Aorta (tissue), 5 donors: ENCODE measurements at places on chromosomes 3 and 15. TPM values are rescaled to one million over a fixed set of nuclear protein-coding genes. Genes with fewer than 3 reads are reported as not detected.
A peak's percentile ranks its signal among the peaks of the same experiment; 100 is the strongest.

The UROC1 gene
- total RNA-seq = not detected

The SOX14 gene
- total RNA-seq = not detected

GRCh38 chr3:149832086-149832485 lies 19.1 kb downstream of the RNF13 start:
- DNase-seq = no peak
- no peak overlapping the region for H3K4me3 ChIP-seq
- H3K36me3 ChIP-seq = no peaks in the 10 kb centered on the region
- no peaks in the 10 kb centered on the region for H3K27me3 ChIP-seq
- H3K4me1 ChIP-seq = peaks cover 1% of the 10 kb centered on the region

The ANKRD63 gene
- total RNA-seq = not detected

GRCh38 chr3:59818033-59818918 lies 768.5 kb upstream of the CFAP20DC start:
- no peak overlapping the region for H3K4me3 ChIP-seq
- no peak overlapping the region for H3K27ac ChIP-seq
- DNase-seq = peak; percentile 89
- no peaks in the 10 kb centered on the region for H3K4me1 ChIP-seq

- no peaks in the 10 kb centered on the region for H3K4me1 ChIP-seq
- H3K36me3 ChIP-seq = no peaks in the 10 kb centered on the region
- H3K27ac ChIP-seq = no peak overlapping the region
- DNase-seq = no peak
- no peaks in the 10 kb centered on the region for H3K27me3 ChIP-seq
- H3K4me3 ChIP-seq = no peak overlapping the region
These were observed 431.6 kb upstream of the RASGRP1 start for GRCh38 chr15:38996111-38996631.

DNA sequence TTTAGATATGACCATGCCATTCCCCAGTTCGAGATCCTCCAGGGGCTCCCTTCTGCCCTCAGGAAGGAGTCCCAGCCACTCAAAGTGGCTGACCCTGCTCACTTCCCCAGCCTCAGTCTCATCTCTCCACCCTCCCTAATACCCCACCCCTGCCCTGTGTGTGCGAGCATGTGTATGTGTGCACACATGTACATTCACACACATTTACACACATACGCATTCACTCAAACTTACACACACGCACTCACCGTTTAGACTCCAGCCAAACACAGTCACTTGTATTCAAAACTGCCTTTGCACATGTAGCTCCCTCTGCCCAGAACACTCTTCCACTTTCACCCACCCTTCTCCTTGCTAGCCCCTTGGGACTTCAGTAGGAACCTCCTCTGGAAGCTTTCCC lies 11.4 kb downstream of the PLA2G4E start:
- H3K36me3 ChIP-seq = no peaks in the 10 kb centered on the region
- no peak overlapping the region for H3K4me3 ChIP-seq
- no peaks in the 10 kb centered on the region for H3K4me1 ChIP-seq
- no peaks in the 10 kb centered on the region for H3K27me3 ChIP-seq
- DNase-seq = no peak

The ASB14 gene
- total RNA-seq = not detected

The KAT2B gene
- 44.1 TPM for total RNA-seq

GRCh38 chr3:134093956-134094355 lies 64.2 kb upstream of the SLCO2A1 start:
- no peaks in the 10 kb centered on the region for H3K36me3 ChIP-seq
- no peak overlapping the region for H3K27ac ChIP-seq
- H3K27me3 ChIP-seq = no peaks in the 10 kb centered on the region
- no peak overlapping the region for H3K4me3 ChIP-seq
- no peaks in the 10 kb centered on the region for H3K4me1 ChIP-seq

GRCh38 chr3:72446218-72447058 lies 401.8 kb downstream of the SHQ1 start:
- peak within 1 kb of the TSS; percentile 36 for H3K4me3 ChIP-seq
- no peak for DNase-seq
- H3K27ac ChIP-seq = peak within 1 kb of the TSS; percentile 52
- H3K27me3 ChIP-seq = no peaks in the 10 kb centered on the region
- no peaks in the 10 kb centered on the region for H3K4me1 ChIP-seq
- no peaks in the 10 kb centered on the region for H3K36me3 ChIP-seq

GRCh38 chr3:14562121-14562890 lies 22.2 kb upstream of the GRIP2 start:
- H3K36me3 ChIP-seq = no peaks in the 10 kb centered on the region
- H3K4me3 ChIP-seq = no peak overlapping the region
- no peaks in the 10 kb centered on the region for H3K4me1 ChIP-seq
- DNase-seq = no peak

The VGLL3 gene
- total RNA-seq = 155 TPM

- H3K27ac ChIP-seq = no peak overlapping the region
- DNase-seq = peak; percentile 78
- no peaks in the 10 kb centered on the region for H3K27me3 ChIP-seq
- H3K4me3 ChIP-seq = no peak overlapping the region
These were observed 361.0 kb downstream of the SHQ1 start for GRCh38 chr3:72487078-72487765.

- no peaks in the 10 kb centered on the region for H3K36me3 ChIP-seq
- H3K27ac ChIP-seq = no peak overlapping the region
- H3K4me1 ChIP-seq = no peaks in the 10 kb centered on the region
- no peaks in the 10 kb centered on the region for H3K27me3 ChIP-seq
- no peak overlapping the region for H3K4me3 ChIP-seq
These were observed 69.5 kb downstream of the CBLB start for GRCh38 chr3:105799286-105799685.

The CCDC54 gene
- not detected for total RNA-seq

GRCh38 chr3:64223791-64224745 lies 1.2 kb downstream of the PRICKLE2 start:
- no peaks in the 10 kb centered on the region for H3K36me3 ChIP-seq
- H3K4me1 ChIP-seq = peaks cover 5% of the 10 kb centered on the region
- peak overlapping the region; percentile 12 for H3K27ac ChIP-seq

The RPL32 gene
- total RNA-seq = 1,309 TPM

The SLC12A1 gene
- total RNA-seq = 0.42 TPM

DNA sequence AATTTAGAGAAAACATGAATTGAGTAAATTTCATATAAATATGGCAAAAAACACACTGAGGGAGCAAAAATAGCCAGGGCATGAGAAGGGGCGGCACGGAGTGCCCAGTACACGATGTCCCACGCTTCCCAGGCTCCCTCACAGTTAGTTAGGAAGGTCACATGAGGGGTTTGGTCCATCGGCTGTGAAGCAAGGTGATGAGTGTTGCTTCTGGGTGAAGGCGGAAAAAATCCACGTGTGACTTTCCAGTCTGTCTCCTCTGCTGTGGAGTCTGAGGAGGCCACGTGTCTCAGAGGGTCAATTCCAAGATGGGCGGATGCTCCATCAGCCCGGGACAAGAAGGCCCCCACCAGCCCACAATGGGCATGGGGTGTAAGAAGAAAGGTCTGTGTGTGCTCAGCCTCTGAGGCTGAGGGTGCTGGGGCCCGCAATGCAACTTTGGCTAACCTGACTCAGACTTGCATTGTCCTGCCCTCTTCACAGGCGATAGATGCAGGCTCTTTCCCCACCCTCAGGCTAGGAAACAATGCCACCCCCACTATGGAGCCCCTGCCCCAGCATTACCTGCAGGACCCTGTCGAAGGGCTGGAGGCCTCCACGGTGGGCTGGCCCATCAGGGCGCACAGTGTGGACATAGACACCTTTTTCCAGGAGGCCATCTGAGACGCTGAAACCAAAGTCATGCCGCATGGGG lies 45.7 kb downstream of the GRIP2 start:
- no peaks in the 10 kb centered on the region for H3K27me3 ChIP-seq
- H3K27ac ChIP-seq = no peak overlapping the region
- no peaks in the 10 kb centered on the region for H3K4me1 ChIP-seq

The MEIS2 gene
- total RNA-seq = 58.7 TPM

GRCh38 chr3:31999907-32000439 lies 18.4 kb downstream of the ZNF860 start:
- no peak for DNase-seq
- H3K27me3 ChIP-seq = no peaks in the 10 kb centered on the region
- H3K4me1 ChIP-seq = no peaks in the 10 kb centered on the region
- H3K4me3 ChIP-seq = no peak overlapping the region
- H3K36me3 ChIP-seq = no peaks in the 10 kb centered on the region
- no peak overlapping the region for H3K27ac ChIP-seq

GRCh38 chr3:4855676-4856075 lies 123.6 kb upstream of the BHLHE40 start:
- H3K4me1 ChIP-seq = no peaks in the 10 kb centered on the region
- no peaks in the 10 kb centered on the region for H3K36me3 ChIP-seq
- no peak for DNase-seq
- no peak overlapping the region for H3K4me3 ChIP-seq
- no peak overlapping the region for H3K27ac ChIP-seq

DNA sequence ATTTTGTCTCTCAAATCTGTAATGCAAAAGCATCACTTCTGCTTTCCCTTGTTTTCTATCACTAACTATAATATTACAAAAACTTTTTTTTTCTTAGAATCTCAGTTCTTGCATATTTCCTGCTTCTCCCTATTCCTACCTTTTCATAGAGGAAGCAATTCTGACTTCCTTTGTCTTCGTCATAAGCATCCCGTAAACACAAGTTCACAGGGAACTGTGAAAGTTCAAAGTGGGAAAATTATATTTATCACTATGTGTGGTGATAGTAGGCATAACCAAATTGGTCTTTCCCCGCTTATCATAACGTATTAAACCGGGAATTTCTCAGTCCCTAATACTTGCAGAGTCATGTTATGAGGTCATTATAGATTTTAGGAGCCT lies 22.3 kb downstream of the CD200 start:
- H3K4me1 ChIP-seq = no peaks in the 10 kb centered on the region
- no peaks in the 10 kb centered on the region for H3K27me3 ChIP-seq
- DNase-seq = no peak
- no peak overlapping the region for H3K4me3 ChIP-seq
- no peaks in the 10 kb centered on the region for H3K36me3 ChIP-seq
- H3K27ac ChIP-seq = no peak overlapping the region

GRCh38 chr15:67065531-67066005 lies at the start of gene SMAD3:
Gene SMAD3 (plus strand): TSS chr15:67065602. CDS start chr15:67066155, 553 bp downstream.
- peak within 1 kb of the TSS; percentile 57 for H3K27ac ChIP-seq
- peak within 1 kb of the TSS; percentile 94 for H3K4me3 ChIP-seq
- DNase-seq = peak; percentile 95

The LXN gene
- 78.1 TPM for total RNA-seq

DNA sequence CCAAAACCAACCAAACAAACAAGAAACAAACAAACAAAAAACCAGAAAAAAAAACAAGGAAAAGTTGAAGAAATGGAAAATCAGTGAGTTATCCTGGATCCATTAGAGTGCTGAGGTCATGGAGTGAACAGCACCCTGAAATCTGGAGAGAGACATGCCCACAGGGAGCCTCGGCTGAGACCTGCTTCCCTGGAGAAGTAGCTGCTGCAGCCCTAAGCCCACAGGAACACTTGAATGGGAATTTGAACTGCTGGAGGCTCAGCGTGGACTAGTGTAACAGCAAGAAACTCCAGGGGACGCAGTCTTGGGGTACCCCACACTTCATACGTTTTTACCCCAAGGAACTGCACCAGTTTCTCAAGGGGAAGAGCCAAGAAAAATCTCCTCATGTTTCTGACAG lies 144.1 kb upstream of the UBE3A start:
- H3K36me3 ChIP-seq = no peaks in the 10 kb centered on the region
- no peak for DNase-seq
- H3K27me3 ChIP-seq = no peaks in the 10 kb centered on the region
- no peak overlapping the region for H3K4me3 ChIP-seq

The B2M gene
- 2,130 TPM for total RNA-seq

The MNS1 gene
- 2.1 TPM for total RNA-seq

The TIMP4 gene
- total RNA-seq = 60.1 TPM

The AQR gene
- 28.9 TPM for total RNA-seq

The NOX5 gene
- total RNA-seq = 0.18 TPM

The SST gene
- not detected for total RNA-seq

The GOLGA6A gene
- total RNA-seq = not detected

- H3K27ac ChIP-seq = no peak overlapping the region
- peaks cover 7% of the 10 kb centered on the region for H3K4me1 ChIP-seq
- no peak overlapping the region for H3K4me3 ChIP-seq
- DNase-seq = no peak
These were observed 12.2 kb downstream of the TBL1XR1 start for GRCh38 chr3:177185035-177185574.

The LRRC28 gene
- total RNA-seq = 22.7 TPM

The POLR2M gene
- total RNA-seq = 102 TPM

The CISH gene
- 10.1 TPM for total RNA-seq

The CAPN3 gene
- 15.4 TPM for total RNA-seq

GRCh38 chr15:49832511-49832910 lies 211.7 kb downstream of the DTWD1 start:
- H3K27ac ChIP-seq = no peak overlapping the region
- H3K4me1 ChIP-seq = no peaks in the 10 kb centered on the region
- H3K27me3 ChIP-seq = no peaks in the 10 kb centered on the region
- H3K4me3 ChIP-seq = no peak overlapping the region
- no peaks in the 10 kb centered on the region for H3K36me3 ChIP-seq
- DNase-seq = no peak

The SELENOK gene
- total RNA-seq = 44.0 TPM

The DUOXA2 gene
- not detected for total RNA-seq

The LSAMP gene
- total RNA-seq = 0.88 TPM

GRCh38 chr15:73550190-73550589 lies 83.0 kb downstream of the NPTN start:
- DNase-seq = no peak
- no peak overlapping the region for H3K27ac ChIP-seq
- H3K4me3 ChIP-seq = no peak overlapping the region

DNA sequence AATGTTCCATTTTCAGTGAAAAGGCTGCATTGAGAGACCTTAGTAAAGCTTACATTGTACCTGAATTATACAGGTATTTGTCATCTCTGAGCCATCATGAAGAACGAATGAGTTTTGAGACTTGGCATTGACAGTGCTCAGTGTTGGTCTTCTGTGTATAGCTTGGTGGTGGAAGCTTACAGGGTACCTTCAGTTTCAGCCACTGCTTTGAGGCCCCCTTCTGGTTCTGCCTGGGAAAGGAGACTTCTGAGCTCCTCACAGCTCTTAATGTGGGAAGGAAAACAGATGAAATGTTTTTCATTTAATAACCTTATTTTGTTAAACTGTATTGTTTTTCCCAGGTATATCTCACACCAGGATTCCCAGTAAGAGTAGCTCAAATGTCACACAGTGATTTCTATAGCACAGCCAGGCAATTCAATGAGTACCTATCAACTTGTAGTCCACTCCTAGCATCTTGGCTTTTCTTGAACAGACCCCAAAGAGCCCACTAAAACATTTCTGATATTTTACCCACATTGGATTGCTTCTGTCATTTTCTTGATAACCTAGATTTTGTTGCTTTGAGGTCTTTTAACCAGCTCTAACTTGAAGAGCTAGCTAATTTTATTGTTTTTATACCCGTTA lies 5.6 kb downstream of the SERPINI1 start:
- H3K4me1 ChIP-seq = no peaks in the 10 kb centered on the region
- no peak overlapping the region for H3K4me3 ChIP-seq
- no peaks in the 10 kb centered on the region for H3K36me3 ChIP-seq
- no peaks in the 10 kb centered on the region for H3K27me3 ChIP-seq
